NCI-H446 treated with DMSO at 0.1 percent for 48 hours (cell line): ENCODE measurements at places on chromosomes 5 and 9.
A peak's percentile ranks its signal among the peaks of the same experiment; 100 is the strongest.

DNA sequence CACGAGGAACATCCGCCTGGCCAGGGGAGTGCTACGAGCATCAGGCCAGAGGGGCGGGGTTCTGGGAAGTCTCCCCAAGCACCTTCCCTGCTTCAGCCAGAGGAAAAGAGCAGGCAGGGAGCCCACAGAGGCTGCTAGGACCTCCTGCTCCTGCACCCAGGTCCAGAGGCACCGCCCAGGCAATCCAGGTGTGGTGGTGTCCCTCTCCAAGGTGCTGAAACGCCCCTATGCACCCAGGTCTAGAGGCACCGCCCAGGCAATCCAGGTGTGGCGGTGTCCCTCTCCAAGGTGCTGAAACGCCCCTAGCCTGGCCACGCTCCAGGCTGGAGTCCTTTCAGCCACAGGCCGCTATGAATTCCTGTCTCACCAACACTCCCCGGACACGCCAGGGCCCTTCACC lies 10.7 kb upstream of the UBAC1 start:
- DNase-seq, result no peak

DNA sequence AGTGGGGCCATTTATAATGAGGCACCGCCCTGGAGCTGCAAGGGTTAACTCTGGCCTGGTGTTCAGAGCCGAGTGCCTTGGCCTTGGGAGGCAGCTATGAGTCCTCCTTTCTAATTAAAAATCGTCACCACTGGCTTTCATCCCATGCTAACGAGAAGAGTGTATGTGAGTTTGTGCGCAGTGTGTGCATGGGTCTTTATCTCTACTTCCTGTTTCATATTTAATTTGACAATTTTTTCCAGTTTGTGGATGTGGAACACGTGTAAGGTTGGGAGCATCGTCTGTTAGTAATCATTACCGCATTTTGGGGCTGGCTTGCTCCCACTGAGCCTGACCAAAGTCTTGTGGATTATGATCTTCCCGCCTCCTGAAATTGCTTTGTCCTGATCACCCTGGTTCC lies 76.4 kb downstream of the NDFIP1 start:
- no peak for DNase-seq

GRCh38 chr9:79111653-79112052 lies 460.1 kb upstream of the TLE4 start:
- DNase-seq, result no peak

DNA sequence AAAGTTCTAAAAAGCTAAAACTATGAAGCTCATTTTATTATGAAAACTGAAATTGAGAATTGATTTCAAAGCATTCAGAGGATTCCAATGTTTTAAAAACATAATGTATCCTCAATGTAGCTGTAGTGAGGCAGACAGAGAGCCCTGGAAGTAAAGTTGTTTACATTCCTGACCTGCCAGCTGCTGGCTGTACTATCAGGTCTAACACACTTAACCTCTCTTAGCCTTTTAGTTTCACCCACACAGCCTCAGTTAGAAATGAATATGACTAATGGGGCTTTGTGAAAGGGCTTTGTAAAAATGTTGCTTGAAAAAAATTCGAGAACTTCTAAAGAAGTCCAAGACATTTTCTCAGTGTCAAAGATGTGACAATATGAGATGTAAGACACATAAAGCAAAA lies 122.6 kb downstream of the FBXL17 start:
- DNase-seq, result no peak

GRCh38 chr5:102277144-102277543 lies 18.9 kb downstream of the SLCO4C1 start:
- no peak for DNase-seq

GRCh38 chr9:122005597-122005996 lies 87.5 kb downstream of the TTLL11 start:
- peak; percentile 0 for DNase-seq

GRCh38 chr5:133309166-133309795 lies 257.5 kb downstream of the HSPA4 start:
- DNase-seq, result no peak

DNA sequence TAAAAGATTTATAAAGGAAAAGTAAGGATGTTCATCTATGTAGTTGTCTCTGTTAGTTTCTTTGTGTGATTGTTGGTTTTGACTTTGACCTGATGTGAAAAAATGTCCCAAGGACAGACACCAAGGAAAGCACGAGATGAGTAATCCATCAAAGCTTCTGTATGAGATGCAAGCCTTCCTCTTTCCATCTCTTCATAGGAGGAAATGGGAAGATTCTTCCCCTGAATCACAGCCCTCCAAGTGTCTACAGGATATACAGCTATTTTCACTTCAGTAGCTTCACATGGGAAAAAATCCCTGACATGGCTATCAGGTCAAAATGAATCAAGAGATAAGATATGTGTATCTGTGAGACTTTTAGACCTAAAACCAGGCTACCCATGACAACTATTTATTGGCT lies 29.0 kb upstream of the CEMIP2 start:
- DNase-seq, result no peak

DNA sequence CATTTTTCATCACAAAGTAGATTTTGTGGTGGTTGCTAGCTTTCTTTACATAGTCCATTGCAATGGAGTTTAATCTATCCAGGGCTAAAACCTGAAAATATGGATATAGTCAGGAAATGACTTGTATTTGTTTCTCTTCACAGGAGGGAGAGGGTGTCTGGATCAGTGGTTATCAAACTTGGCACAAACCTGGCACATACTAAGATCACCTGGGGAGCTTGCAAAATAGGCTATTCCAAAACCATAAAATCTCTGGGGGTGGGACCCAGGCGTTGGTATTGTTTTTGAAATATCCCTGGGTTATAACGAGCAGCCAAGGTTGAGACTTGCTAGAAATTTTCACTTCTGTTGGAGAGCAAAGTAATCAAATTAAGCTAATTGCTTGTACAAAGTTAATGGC lies 179.9 kb downstream of the PCSK1 start:
- peak; percentile 9 for DNase-seq

DNA sequence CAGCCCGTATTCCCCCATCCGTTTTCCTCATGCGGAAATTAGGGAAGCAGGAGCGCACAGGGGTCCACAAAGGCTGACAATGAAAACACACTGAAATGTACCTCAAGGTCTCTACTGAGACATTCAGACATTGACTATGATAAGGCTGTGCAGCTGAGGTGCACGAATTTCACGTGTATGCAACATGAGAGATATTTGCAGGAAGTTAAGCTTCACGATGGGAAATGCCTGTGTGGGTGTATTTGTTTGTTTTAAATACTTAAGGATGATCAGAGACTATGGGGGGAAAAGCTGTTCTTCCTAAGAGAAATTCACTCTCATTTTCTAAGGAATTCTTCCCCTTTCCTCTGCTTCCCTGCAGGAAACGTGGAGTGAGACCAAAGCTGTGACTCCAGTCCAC lies 2.6 kb upstream of the SPATA31E1 start:
- DNase-seq, result no peak

GRCh38 chr5:150075233-150075632 lies 11.1 kb downstream of the CSF1R start:
- DNase-seq, result no peak

- no peak for DNase-seq
Observed at GRCh38 chr5:127601601-127602000, 47.3 kb upstream of the CTXN3 start.

GRCh38 chr5:174325431-174325830 lies 279.9 kb downstream of the NSG2 start:
- DNase-seq, result no peak

DNA sequence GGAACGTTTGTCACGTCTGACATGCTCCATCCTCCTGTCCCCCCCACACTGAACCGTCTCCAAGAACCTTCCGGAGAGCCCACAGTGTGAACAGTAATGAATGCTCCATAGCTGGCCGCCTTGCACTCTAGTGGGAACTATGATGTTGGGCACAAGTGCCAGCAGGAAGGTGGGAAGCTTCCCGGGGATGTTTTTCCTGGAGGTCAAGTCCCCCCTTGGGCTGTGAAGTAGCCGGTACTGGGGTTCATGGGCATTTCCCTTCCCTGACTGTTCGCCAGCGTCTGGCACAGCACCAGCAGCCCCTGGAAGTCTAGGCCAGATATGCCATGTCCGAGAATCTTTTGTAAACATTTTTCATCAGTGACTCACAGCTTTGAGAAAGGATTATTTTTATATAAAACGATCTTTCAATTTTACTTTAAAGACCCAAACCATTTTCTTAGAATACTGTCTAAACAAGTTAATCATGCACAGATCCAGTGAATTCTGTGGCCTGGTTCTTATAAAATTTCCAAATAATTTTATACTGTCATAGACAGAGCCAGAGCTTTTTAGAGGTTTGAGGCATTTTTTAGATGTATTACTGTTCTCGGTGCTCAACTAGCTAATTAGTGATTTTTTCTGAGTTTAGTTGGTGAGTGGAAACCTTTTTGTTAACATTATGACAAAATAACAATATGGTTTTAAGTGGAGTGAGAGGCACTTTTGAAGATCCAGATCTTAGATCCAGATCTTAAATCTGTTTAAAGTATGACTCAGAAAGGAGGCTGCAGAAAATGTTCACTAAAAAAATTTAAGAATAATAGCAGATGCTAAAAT lies 11.6 kb downstream of the ABL1 start:
- no peak for DNase-seq

- DNase-seq, result no peak
Observed at GRCh38 chr9:19876569-19877316, 87.9 kb upstream of the SLC24A2 start.

DNA sequence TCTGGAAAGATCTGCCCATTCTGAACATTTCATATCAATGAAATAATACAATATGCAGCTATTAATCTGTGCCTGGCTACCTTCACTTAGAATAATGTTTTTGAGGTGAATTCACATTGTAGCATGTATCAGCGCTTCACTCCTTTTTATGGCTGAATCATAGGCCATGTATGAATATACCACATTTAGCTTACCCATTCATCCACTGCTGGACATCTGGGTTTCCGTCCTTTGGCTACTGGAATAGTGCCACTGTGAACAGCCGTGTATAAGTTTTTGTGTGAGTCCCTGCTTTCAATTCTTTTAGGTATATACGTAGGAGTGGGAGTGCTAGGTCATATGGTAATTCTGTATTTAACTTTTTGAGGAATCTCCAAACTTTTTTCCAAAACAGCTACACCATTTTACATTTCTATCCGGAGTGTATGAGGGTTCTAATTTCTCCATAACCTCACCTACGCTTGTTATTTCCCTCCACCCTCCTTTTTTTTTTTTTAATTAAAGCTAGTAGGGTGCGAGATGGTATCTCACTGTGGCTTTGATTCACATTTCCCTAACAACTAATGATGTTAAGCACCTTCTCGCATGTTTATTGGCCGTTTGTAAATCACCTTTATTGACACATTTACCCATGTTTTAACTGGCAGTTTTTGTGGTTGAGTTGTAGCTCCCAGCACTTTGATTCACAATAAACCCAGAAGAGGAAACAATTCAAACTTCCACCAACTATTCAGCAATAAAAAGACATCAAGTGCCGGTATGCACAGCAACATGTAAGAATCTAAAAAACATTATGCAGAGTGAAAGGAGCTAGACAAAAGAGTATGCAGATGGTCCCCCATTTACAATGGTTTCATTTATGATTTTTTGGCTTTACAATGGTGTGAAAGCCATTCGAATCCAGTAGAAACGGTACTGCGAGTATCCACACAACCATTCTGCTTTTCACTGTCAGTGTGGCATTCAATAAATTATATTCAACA lies 8.1 kb downstream of the SEMA4D start:
- DNase-seq, result no peak

- DNase-seq, result no peak
Observed at GRCh38 chr9:1453636-1454035, 403.5 kb downstream of the DMRT2 start.

DNA sequence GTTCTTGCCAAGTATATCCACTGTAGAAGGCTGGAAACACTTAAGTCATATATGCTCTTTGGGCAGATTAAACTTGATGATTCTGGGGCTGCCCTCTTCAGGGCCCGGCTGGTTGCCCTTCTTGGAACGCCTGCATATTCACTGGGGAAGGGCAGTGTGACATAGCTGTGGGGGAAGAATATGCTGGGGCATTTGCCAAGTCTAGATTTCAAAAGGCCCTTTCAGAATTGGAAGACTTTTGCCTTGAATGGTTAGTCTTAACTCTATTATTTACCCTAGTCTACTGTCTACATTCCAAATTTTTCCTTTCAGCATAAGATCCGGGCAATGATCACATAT lies 161.2 kb upstream of the PITX1 start:
- peak; percentile 18 for DNase-seq

GRCh38 chr5:177232358-177232757 lies 71.2 kb downstream of the RAB24 start:
- no peak for DNase-seq

GRCh38 chr9:2623288-2624050 lies 1.9 kb downstream of the VLDLR start:
- no peak for DNase-seq

- DNase-seq, result no peak
Observed at GRCh38 chr5:110177729-110178128, 488.0 kb downstream of the MAN2A1 start.

DNA sequence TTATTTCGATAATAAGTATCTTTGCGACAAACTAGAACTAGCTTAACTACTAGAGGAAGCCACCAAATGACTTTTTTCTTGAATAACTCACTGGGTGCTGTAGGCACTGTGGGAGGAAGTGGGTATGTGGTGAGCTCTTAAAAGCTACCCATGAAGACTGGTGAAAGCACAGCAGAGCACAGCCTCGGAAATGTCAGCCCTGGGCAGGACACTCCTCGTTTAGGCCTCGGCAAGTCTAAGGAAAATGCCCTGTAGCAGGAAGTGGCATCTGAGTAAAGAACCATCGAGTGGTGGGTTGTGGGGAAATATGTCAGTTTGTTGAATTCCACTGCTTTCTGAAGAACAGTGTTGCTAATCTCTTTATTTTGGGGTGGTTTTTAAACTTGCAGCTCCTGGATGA lies 44.0 kb upstream of the NCS1 start:
- DNase-seq, result no peak

DNA sequence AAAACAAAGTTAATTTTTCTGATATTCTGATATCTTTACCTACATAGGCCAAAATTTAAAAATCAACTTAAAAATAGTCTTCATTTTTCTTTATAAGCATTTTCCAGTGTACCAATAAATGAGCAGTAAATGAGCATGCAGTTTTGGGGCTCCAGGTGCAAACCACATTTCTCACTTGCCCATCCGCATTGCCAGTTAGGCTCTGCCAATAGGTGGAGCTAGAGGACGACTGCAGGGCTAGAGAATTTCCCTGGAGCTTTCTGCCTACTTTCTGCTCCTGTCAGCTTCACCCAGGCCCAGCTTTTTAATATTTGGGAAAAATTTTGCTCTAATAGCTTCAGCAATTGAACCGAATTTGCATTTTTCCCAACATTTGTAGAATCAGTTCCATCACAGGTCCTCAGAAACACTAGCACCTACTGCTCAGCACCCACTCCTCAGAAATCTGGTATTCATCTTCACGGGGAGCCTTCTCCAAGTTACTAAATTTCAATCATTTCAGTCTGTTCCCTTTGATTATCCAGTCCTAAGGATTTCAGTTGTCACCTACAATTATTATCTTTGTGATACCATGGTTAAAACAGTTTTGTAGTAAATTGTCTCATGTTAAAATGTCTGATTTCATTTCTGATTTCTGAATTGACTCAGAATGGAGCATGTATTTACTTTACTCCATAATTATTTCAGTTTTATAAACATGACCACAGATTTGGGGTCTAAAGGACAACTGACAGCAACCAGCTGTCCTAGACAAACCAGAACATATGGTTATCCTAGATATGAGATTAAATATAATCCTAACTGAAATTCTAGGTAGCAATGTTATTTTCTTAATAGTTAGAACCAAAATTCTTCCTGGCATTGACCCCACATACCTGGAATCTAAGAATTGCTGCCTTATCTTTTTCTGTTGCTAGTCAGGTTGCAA lies 104.6 kb upstream of the FAM174A start:
- DNase-seq, result no peak

- peak; percentile 49 for DNase-seq
Observed at GRCh38 chr9:75001719-75002421, 26.2 kb downstream of the CARNMT1 start.
